ENCODE measurements at places on chromosomes 4 and X.

DNA sequence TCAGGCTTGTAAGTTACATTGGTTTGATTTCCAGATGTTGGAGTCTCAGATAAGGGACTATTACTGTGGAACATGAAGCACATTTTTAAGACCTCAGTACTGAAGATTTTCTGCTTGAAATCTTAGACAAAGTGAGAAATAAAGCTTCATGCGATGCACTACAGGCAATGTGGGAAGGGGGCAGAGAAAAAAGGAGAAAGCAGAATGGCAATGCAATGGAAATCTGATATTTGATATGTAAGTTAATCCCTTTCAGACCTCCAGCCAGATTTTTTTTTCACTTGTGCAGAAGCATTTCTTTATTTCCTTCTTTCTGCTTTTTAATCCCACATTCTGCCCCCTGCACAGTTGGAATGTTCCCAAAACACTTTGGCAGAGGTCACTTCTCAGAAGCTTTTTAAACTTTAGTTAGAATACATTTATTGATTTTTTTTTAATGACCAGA lies 174.3 kb downstream of the ADGRL3 start:
- no peak for DNase-seq

GRCh38 chrX:139200793-139201192 lies 329.7 kb upstream of the F9 start:
- DNase-seq, result no peak

- no peak for DNase-seq
These were observed 39.5 kb upstream of the MAP3K15 start for GRCh38 chrX:19554786-19555185.

DNA sequence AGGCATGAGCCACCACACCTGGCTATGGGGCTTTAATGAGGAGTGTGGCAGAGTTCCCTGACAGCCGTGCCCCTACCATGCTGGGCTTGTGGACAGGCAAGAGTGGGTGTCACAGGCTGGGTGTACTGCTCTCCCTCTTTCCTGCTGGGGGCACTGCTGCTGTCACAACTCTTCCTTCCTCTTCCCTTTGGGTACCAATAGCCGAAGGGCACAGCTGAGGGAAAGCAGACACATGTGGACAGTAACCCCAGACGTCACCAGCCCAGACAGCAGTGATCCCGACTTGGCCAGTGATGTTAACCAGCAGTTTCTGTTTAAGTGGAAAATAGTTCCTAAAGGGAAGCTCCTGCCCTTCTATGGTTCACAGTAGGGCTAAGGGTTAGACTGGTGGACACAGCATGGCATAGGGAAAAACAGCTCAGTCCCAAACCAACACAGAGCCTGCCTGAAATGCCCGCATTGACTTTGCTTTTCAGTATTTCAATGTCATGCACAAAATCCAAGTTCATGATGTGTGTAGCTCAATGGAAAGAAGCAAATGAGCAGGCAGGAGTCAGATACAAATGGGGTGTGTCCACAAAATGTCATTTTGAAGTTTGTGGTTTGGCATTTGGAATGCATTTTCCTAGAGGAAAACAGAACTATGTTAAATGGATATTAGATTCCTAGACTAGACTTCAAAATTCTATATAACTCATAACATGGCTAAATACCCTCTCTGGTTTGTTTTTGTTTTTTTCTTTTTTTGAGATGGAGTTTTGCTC lies 24.9 kb upstream of the DDX3X start:
- no peak for DNase-seq

DNA sequence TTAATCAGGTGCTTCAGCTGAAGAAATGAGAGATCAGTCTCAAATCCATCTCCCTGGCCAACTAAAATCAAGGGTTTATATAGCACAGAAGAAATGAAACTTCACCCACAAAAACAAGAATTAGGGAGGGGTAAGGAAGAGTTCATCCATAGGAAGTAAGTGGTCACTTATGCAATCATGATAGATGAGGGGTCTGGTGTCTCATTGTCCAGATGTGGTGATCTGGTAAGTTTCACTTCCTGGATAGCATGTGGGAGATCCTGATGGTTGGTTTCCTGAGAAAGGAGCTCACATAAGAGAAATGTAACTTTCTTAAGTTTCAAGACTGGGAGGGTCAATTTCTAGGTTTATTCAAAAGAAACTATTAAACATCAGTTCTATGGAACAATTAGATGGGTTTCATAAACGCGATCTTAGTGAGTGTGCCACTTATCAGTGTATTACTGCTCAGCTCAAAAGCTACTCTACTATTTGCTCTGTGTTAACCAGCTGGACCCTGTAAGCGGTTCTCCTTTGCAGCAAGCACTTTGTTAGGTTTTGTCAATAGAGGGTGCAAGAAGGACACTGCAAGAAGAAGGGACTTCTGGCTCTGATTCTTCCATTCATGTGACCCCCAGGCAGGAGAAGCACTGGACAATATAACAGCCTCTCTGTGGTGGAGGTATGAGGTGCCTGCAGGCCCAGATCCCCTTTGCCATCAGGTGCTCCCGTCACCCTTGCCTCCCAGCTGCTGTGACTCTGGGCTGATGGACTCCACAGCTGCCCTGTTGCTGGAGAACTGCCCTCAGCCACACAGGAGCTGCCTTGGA lies 35.4 kb upstream of the HPSE start:
- no peak for DNase-seq

DNA sequence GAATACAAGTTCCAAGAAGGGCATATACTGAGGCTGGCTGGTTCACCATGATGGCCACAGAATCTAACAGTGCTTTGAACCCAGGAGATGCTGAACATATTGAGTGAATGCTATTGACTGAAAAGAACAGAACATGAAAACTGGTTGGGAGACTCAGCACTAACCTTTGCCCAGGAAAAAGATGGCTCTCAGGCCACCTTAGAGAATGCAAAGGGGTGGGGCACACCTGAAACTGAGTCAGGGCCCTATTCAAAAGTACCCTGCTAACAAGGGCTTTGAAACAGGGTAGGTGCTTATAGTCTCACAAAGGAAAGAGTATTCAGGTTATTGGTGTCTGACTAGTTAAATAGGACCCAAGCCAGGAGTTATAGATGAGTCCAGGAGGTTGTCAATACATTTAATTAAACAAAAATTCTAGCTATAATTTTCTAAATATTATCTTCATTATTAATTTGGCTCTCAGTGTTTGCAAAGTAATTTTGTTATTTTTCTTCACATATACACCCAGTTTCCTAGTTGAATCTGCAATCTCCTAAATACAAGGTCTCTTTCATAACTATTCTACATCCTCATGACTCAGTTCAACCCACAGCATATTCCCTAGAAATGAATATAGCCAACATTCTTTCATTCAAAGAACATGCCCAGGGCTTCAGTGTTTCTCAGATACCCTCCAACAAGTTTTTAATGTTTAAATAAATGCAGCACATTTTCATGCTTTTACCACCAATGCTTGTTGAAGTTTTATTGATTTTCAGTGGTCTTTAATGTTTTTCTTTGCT lies 144.2 kb upstream of the RAPGEF2 start:
- no peak for DNase-seq

- DNase-seq, result no peak
These were observed 29.3 kb upstream of the HGFAC start for GRCh38 chr4:3412257-3413020.

GRCh38 chrX:960821-961220 lies 251.6 kb downstream of the CRLF2 start:
- no peak for DNase-seq

DNA sequence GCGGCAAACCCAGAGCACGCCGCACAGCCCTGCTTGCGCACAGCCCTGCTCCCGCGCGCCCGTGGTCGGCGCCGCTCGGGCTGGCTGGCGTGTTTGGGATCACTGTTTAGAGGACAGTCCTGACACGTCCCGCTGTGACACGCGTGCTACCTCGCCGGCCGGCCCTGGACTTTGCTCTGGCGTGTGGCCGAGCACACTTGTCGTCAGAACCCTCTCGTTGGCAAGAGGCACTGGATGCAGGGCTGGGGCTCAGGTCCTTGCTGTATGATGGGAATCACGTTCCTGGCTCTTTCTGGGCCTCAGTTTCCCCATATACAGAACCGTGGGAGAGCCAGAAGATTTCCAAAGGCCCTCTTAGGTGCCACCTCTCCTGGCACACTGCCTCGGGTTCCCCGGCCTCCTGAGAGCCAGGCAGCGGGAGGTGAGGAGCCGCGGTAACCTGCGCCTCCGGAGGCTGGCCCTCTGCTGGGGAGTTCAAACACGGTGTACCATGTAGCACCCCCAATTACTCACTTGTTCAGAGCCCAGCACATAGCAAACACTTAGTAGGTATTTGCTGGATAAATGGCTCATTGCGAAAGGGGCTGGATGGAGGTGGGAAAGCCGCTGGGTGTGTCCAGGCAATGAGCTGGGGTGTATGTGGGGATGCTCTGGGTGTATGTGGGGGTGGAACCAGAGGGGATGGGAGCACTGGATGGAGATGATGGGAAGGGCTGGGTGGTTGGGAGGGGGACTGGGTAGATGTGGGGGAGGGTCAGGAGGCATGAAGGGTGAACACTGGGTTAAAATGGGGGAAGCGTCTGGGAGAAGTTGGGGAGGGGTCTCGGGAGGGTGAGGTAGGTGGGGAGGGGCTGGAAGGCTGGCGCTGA lies 76.6 kb downstream of the HTRA3 start:
- no peak for DNase-seq

GRCh38 chr4:3233391-3234071 lies 15.4 kb upstream of the MSANTD1 start:
- no peak for DNase-seq

DNA sequence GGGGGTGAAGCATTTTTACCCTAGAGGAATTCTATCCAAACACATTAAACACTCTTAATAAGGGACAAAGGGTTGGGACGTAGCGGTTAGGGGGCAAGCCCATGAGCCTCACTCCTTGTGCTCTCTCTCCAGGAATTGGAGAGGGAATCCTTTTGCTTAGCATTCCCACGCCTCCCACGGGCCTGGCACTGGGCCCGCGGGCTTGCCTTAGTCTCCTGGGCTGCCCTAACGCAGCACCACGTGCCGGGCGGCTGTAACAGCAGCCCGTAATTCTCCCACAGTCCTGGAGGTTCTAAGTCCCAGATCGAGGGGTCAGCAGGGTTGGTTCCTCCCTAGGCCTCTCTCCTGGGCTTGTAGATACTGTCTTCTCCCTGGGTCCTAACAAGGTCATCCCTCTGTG lies 67.5 kb downstream of the TBL1X start:
- no peak for DNase-seq

Data from stimulated activated CD8-positive, alpha-beta memory T cell treated with anti-CD3 and anti-CD28 coated beads, Interleukin-7, amount 100 ng/mL, for 1 hour (primary cell).